Progenitor cell of endocrine pancreas (in vitro differentiated cells): ENCODE measurements at places on chromosomes 16 and 17. TPM values are rescaled to one million over a fixed set of nuclear protein-coding genes. Genes with fewer than 3 reads are reported as not detected.
A peak's percentile ranks its signal among the peaks of the same experiment; 100 is the strongest.

GRCh38 chr17:28698253-28698941 lies 13.3 kb downstream of the PROCA1 start:
- H3K4me1 ChIP-seq: peaks cover 23% of the 10 kb centered on the region
- peak overlapping the region; percentile 43 for H3K4me3 ChIP-seq
- no peak for DNase-seq
- no peaks in the 10 kb centered on the region for H3K27me3 ChIP-seq
- H3K27ac ChIP-seq: peak overlapping the region; percentile 92
- H3K36me3 ChIP-seq: peaks cover 19% of the 10 kb centered on the region

DNA sequence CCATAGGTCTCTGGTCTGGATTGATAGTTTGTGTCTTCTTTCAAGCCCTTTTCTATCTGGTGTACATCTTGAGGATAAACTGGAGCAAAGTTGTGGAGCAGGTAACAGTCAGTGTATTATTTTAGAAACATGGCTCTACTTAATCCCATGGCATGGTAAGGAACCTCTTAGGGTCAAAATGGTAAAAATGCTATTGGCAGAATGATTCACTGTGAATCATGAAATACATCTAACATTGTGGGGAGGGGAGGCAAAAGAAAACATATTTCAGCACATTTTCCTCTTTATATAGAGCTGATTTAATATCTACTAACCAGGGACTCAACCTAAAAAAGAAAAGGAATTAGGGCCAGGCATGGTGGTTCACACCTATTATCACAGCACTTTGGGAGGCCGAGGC lies 17.9 kb upstream of the ALDH3A2 start:
- no peak overlapping the region for H3K4me3 ChIP-seq
- H3K36me3 ChIP-seq: no peaks in the 10 kb centered on the region
- DNase-seq: no peak

Gene CRYBA1
- not detected in 2 replicates for total RNA-seq

Gene FSCN2
- total RNA-seq: 4.8 and 5.3 TPM in 2 replicates

Gene HOXB13
- total RNA-seq: not detected in 2 replicates

Gene NOL3
- 9.4 and 12.7 TPM in 2 replicates for total RNA-seq

Gene GLIS2
- total RNA-seq: 22.2 and 23.2 TPM in 2 replicates

Gene SLC16A6
- total RNA-seq: 0.12 and 0.24 TPM in 2 replicates

DNA sequence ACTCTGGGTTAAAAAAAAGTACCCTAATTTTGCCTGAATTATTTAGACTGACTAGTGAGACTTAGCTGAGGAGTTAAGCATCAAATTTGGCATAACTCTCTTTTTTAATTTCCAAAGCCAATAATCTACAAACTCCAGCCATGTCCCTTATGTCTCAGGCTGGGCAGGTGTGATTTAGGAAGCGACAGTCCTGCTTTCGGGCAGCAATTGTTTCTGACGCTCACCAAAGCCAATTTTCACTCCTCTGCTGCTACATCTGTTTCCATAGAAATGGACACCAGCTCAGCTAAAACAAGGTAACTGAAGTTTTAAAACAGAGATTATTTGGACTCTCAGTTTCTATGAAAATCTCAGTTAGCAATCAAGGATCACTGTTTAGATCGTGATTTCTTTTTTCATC lies 338.7 kb downstream of the ABCC12 start:
- no peak overlapping the region for H3K27ac ChIP-seq
- no peaks in the 10 kb centered on the region for H3K36me3 ChIP-seq
- DNase-seq: no peak
- no peaks in the 10 kb centered on the region for H3K27me3 ChIP-seq
- no peak overlapping the region for H3K4me3 ChIP-seq
- H3K4me1 ChIP-seq: no peaks in the 10 kb centered on the region
